ENCODE measurements at places on chromosomes 2 and 18. TPM values are rescaled to one million over a fixed set of nuclear protein-coding genes. Genes with fewer than 3 reads are reported as not detected.

ABCG8 gene
- total RNA-seq: not detected

KCNF1 gene
- total RNA-seq: 3.0 TPM

GRCh38 chr2:64374686-64375085 lies 79.3 kb upstream of the LGALSL start:
- DNase-seq: no peak

DNA sequence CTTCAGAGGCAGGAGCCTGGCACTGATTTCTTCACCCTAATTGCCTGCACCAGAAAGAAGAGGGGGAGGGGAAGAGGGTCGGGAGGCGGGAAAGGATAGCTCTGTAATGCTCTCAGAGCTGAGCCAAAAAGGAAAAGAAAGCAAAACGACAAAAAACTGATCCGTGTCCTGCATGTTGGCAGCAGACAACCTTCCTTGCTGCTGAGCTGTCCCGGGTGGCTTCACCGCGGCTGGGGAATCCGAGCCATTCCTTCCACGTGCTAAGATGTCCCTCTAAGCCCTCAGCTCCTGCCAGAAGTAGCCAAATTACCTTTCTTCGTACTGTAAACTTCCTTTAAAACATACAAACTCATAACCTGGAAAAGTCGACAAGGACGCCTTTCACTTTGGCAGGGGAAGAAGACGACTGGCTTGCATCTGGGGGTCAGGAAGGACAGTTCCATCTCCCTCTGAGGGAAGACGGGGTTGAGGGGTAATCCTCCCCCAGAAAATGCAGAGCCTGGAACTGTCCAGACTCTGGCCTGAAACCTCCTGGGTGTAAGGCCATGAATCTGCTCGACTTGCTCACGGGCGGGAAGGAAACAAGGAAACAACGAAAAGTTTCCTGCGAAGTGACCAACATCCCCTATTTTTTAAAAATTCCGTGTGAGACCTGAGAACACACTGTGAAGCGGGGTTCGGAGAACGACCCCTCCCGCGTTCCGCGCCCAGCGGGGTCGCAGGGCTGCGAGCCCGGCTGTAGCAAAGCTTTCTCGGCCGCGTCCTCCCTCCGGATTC lies 7.7 kb downstream of the OTX1 start:
- peak; percentile 66 for DNase-seq

GRCh38 chr2:65122313-65122712 lies 7.6 kb downstream of the RAB1A start:
- no peak for DNase-seq

DNA sequence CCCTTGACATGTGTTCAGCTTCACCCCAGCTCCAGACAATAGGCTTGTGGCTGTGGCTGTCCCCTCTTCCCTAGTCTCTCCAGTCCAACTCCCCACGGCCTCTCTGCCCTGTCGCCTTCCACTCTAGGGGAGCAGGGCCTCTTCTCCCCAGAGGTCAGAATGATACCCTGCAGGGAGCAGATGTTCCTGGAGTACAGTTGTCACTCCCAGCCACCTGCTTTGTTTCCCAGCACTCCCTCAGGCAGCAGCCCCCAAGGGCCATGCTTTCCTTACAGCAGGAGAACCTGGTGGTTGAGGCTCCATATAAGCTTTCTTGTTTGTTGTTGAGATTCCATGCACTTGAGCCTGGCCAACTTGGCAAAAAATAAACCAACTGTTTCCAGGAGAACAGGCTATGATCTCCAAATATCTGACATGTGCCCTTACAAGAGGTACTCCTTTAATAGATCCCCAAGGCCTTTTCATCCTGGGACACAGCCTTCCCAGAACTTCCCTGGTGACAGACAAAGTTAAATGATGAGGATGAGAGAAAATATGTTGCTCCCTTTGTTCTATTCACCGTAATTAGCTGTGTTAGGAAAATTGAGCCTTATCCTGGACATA lies 45.1 kb downstream of the DPYSL5 start:
- DNase-seq: no peak

All from H7 (cell line).